Right lung (tissue), 10 donors: ENCODE measurements at places on chromosomes 1 and 21. TPM values are rescaled to one million over a fixed set of nuclear protein-coding genes. Genes with fewer than 3 reads are reported as not detected.

DNA sequence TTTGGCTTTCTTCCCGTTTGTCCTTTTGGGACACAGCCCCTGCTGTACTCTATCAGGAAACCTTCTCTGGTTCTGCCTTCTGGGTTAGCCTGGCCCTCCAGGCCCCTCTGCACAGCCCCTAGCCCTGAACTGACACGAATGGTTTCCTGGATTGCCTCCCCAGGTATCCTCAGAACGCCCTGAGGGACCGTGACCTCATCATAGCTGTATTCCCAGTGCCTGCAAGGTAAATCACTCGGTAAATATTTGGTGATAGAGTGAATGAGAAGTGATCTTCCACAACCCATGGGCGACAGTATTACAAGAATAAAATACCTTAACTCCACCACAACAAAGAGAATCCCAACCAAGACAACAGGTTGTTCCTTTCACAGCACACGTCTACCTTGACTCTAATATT is 637.2 kb downstream of the SMYD3 start:
- DNase-seq, result no peak

Gene LCA5L
- polyA plus RNA-seq, result 3.4 TPM

GRCh38 chr1:206116873-206117150 is 376 bp downstream of the AVPR1B start:
- DNase-seq, result no peak

Gene DNAJC6
- 4.1 TPM for polyA plus RNA-seq

DNA sequence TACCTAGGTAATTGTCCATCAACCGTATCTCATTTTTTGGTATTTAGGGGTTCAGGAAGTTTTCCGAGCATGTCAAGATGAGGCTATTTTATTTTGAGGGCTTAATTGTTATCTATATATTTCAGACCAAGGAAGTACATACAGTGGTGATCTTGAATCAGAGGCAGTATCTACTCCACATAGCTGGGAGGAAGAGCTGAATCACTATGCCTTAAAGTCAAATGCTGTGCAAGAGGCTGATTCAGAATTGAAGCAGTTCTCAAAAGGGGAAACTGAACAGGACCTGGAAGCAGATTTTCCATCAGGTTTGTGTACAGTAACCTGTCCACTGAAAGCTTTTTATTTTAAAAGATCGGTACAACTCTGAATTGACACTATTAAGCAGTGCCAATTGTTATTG is 130.2 kb downstream of the ZMYM4 start:
- DNase-seq, result no peak

DNA sequence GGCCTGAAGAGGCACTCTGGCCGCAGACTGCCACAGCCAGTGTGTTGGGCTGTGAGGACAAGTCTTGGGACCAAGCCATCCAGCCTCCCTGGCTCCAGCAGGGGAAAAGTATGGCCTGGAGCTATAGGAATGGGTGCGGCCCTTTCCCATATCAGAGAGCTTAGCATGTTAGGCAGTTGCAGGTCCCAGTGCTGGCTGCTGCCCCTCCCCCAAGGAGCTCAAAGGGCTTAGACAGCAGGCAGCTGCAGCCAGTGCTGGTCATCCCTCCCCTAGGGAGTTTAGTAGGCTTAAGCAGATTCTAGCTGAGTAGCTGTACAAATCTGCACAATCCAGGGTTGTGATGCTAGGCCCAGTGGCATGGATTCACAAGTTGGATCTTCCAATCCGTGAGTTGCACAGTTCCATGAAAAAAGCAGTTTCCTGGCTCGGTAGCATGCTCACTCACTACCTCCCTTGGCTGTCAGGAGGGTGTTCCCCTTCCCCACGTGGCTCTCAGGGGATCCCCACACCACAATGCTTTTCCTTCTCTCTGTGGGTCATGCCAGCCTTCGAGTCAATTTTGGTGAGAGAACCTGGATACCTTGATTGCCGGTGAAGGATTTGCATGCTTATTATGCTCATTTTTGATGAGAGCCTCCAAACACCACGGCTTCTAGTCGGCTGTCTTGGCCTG is 1490.8 kb downstream of the BRINP3 start:
- no peak for DNase-seq

DNA sequence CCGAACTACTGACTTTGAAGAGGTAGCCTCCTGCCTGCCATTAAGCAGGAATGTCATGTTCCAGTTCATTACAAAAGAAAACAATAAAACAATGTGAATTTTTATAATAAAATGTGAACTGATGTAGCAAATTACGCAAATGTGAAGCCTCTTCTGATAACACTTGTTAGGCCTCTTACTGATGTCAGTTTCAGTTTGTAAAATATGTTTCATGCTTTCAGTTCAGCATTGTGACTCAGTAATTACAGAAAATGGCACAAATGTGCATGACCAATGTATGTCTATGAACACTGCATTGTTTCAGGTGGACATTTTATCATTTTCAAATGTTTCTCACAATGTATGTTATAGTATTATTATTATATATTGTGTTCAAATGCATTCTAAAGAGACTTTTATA is 159.8 kb upstream of the SGIP1 start:
- DNase-seq, result no peak

DNA sequence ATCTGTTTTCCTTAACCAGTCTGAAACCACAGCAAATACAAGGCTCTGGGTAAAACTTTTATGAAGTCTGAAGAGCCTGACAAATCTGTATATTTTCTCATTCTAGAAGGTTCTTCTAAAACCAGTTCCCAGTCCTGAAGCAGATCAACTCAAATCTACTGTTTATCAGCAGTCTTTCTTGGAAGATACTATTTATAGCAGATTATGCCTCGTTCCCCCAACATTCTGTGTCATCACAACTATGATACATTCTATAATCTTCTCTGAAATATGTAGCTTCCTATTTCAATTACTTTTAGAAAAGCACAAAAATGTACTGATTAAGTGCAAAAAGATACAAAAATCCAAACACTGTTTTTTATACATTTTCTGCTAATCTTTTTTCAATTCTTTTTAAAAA is 67.5 kb downstream of the NIBAN1 start:
- DNase-seq, result no peak
